Stimulated activated naive CD8-positive, alpha-beta T cell treated with anti-CD3 and anti-CD28 coated beads, Interleukin-15, amount 100 ng/mL, for 72 hours (primary cell): ENCODE measurements at places on chromosomes 5 and 9.

GRCh38 chr5:91456928-91457680, 74.0 kb upstream of the ARRDC3 start:
- DNase-seq: no peak

DNA sequence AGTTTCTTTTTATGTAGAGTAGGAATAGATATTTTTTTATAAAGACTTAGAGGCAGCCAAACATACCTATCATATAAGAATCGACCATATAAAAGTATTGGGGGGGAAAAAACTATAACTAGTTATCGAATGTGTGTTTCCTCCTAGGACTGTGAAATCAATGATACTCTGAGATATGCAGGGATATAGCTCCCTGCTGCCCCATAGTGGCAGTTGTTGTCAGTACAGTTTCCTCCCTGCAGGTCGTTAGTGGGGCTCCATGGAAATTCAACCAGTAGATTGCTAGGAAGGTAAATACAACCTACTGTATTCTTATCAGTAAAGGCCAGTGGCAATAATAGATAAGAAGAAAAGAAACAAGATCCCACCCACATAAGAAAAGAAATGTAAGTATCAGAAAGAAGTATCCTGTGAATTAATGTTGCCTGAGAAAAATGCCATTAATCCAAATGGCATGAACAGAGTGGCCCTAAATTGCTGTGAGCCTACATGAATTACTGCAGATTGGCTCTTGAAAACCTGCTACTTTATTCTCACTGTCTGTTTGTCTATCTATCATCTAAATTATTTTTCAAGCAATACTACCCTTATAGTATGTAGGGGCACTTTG, 136.9 kb upstream of the FBN2 start:
- DNase-seq: peak; percentile 14

GRCh38 chr9:92724528-92725265, 39.9 kb downstream of the BICD2 start:
- DNase-seq: no peak

DNA sequence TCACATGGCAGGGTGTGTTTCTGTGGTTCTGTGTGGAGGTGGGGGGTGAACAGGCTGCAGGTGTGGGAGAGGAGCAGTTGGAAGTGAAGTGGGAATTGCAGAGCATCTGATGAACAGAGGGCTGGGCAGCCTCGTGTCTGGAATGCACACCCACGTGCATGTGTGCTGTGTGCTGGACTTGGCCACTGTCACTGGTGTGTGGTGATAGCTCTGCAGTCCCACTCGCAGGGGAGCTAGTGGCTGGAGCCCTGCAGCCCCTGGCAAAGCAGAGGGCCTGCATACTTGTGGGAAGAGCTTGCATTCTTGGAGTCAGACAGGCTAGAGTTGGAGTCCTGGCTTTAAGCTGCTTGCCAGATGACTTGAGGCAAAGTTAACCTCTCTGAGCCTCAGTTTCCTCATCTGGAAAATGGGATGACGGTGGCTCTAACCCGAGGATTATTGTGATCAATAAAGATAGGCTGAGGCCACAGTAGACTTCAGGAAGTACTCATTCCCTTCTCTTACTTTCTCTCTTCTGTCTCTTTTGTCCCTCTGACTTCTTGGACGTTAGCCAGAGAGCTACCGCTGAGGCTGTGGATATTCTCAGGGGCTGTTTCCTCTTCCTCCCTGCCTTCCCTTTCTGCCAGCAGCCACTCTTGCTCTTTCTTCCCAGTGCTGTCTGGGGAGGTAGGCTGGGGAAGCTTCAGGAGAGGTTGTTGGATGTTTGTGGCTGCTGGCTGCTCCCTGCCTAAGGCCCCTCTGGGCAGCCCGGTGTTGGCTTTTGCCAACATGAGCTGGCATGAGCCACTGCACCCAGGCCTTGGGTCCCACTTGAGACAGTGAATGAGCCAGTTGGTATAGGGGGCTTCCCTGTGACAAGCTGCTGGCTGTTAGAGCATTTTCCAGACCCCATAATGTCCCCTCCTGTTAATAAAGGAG, 18.3 kb downstream of the PSAT1 start:
- DNase-seq: no peak

GRCh38 chr5:115962565-115963402, 509 bp downstream of the LVRN start:
- no peak for DNase-seq
